NCI-H1436 (cell line): ENCODE measurements at places on chromosomes 1 and 21.
A peak's percentile ranks its signal among the peaks of the same experiment; 100 is the strongest.

GRCh38 chr1:159051436-159051835 is 25.1 kb downstream of the AIM2 start:
- DNase-seq, result no peak

- no peak for DNase-seq
Observed at GRCh38 chr1:183841550-183841949, 36.6 kb downstream of the RGL1 start.

DNA sequence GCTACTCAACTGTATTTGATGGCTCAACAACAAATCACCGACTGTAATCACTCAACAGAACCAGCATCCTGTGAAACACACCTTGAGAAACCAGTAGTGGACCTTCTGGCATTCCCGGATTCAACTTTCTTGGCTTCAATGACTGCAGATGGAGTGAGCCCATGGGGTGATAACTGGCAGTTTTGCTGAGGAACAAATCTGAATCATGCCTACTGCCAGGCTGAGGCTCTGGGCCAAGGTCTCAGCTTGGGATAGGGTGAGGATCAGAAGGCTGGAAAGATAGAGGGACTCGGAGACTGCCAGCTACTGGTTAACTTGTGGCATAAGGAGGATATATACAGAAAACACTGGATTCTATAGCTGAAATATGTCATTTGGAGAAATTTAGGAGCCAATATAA is 63.5 kb upstream of the DIRAS3 start:
- DNase-seq, result no peak

DNA sequence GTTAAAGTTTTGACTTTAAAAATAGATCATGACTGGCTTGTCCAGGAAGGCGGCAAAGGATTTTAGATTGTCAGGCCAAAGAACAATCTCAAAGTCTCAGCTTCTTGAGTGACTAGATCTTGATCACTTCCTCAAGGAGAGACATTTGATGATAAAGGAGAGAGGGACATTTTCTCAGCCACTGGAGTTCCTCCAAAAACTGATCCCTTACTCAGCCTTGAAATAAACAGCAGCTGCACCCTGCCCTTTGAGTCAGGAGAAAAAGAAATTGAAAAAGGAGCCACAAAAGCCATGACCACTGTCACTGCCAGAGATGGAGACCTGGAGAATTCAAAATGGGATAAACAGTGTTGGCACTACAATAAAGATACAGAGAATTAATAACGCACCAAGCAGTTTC is 288.4 kb upstream of the PRMT6 start:
- DNase-seq, result no peak

- no peak for DNase-seq
Observed at GRCh38 chr1:243596431-243597062, 253.5 kb downstream of the AKT3 start.

- DNase-seq, result no peak
Observed at GRCh38 chr21:38326899-38327298, 70.1 kb downstream of the KCNJ15 start.

GRCh38 chr1:208600456-208601190 is 356.4 kb upstream of the PLXNA2 start:
- DNase-seq, result no peak

- DNase-seq, result no peak
Observed at GRCh38 chr1:204837440-204838084, 33.1 kb upstream of the NFASC start.

DNA sequence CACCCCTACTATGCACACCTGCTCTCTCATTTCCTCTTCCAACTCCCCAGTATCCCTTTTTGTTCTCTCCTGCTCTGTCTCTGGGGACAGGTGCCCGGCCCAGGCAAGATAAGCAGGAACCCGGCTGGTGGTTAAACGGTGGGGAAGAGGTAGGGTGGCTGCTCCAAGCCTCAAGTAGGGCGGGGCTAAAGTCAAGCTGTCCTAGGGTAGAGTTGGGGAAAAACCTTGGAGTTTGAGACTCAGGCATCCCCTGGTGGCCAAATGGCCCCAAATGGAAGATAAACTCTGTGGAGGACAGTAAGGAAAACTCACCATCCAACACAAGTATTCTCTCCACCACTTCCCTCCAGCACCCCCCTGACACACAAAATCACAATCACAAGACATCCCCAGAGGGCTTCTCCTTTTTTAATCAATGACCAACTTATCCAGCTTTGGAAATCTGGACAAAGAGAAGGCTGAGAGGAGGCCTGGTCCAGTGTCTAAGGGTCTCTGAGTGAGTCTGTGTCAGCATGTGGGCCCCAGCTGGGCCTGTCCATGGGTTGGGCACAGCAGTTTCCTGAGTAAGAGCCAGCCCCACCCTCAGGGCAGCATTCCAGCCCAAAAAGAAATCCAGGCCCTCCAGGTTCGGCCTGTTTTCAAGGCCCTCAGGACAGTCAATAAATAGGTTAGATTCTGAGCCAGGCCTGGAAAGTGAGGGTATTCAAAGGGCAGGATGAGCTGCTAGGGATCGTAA is 9.8 kb downstream of the POMGNT1 start:
- no peak for DNase-seq

- no peak for DNase-seq
Observed at GRCh38 chr1:7995437-7995836, 30.7 kb downstream of the ERRFI1 start.

- no peak for DNase-seq
Observed at GRCh38 chr1:39230261-39231190, 26.0 kb downstream of the MACF1 start.

DNA sequence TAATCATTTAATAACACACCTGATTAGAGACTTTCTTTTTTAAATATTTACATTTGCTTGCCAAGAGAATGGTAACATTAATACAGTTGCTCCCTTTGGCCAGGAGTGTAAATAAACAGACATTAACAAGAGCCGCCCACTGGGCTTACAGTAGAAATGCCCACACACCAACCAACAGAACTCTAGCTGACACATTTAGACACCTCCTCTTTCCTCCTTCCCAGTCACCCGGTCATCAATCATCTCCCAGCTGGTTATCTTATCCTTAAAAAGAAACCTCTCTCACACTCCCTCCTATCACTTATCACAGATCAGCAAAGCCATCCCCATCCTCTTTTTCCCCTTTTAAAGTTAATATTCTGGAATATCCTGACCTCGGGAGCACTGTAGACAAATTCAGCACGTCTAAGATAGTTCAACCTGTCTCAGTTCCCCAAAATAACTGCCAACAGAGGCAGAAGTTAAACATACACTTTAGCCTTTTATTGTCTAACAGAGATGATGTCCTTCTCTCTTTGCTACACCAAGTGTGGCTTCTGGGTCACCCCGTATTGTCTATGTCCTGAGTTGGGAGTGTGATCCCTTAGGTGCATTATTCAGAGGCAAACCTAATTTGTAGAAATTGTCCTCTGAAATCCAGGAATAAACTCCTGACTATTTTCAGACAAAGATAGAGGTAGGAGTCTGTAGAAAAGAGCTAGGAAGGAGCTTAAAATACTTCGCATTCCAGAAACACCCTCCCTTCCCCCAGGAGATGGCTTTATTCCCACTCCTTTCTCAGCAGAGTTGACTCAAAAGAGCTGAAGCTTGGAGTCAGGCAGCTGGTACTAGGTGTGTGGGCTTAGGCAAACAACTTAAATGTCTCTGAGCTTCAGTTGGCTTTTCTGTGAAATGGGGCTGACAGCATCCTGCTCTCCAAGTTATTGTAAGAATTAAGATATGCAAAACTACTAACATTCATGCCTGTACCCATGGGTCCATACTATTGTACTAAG is 8.8 kb downstream of the MYCL start:
- DNase-seq, result no peak

DNA sequence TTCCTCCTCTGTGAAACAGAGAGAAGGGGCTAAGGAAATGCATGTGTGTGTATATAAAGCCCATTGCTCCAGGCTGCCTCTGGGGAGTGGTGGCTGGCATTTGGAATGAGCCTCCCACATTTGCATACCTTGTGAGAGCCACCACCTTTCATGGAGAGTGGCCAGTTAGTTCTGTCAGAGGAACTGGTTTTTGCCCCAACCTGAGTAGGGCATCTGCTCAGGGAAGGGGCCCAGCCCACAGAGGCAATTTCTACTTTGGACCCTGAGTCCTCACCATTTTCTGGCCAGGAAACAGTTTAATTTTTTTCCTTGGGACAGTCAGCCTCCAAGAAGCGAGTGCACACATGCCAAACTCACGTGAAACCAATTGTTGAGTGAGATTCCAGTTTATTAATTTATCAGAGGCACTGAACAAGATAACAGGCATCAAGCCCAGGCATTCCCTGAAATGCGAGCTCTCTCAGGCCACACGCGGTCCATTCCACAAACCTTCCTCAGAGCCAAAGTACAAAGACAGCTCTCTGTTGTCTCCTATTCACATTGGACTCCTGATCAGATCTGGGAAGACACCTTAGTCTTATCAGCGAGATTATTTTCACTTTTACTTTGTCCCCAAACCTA is 1.0 kb upstream of the SLC6A9 start:
- no peak for DNase-seq

GRCh38 chr1:43204394-43204793 is 32.3 kb downstream of the CFAP57 start:
- no peak for DNase-seq

GRCh38 chr21:44442266-44443125 is 12.8 kb upstream of the LRRC3 start:
- no peak for DNase-seq

- DNase-seq, result no peak
Observed at GRCh38 chr1:219088778-219089557, 84.7 kb upstream of the LYPLAL1 start.

DNA sequence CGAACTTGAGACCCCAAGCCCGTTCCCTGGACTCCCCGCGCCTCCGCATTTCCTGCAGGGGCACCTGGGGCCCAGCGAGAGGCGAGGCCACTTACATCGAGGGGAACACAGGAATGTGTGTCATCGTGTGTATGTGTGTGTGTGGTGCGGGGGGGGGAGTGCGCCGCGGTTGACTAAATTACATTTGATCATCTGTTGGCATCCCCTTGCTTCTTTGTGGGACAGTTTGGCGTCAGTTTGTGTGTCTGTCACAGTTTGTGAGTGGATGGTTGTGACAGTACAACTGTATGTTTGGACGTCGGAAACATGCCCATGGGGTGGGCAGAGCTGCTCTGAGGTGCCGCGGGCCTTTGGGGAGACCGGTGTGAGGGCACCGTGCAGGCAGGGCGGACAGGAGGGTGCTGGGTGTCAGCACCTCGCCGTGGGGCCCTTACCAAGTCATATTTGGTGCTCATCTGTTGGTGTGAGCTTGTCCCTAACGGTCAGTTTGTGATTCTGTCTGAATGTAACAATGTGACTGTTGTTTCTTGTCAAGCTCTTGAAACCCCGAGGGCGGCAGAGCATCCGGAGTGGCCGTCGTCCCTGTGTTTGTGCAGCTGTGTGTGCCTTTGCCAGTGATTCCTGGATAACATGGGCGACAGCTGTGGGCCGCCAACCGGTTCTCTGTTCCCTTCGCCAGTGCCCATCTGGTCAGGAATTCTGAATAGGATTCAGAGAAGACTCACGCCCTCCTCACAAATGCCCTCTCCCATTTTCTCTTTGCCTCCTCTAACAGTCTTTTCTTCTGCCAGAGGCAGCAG is 899 bp downstream of the OPRD1 start:
- no peak for DNase-seq

GRCh38 chr21:41403331-41403730 is 22.7 kb upstream of the MX1 start:
- DNase-seq, result no peak

GRCh38 chr1:145885738-145886287 is at the start of gene ANKRD35:
Gene ANKRD35 (minus strand): TSS chr1:145885866. CDS start chr1:145885758, 108 bp downstream.
- DNase-seq, result peak; percentile 68

- no peak for DNase-seq
Observed at GRCh38 chr1:151243683-151244216, 10.8 kb upstream of the PSMD4 start.

GRCh38 chr21:42563686-42564085 is 50.0 kb downstream of the SLC37A1 start:
- DNase-seq, result no peak

- DNase-seq, result no peak
Observed at GRCh38 chr1:33725037-33725436, 138.8 kb upstream of the HMGB4 start.

DNA sequence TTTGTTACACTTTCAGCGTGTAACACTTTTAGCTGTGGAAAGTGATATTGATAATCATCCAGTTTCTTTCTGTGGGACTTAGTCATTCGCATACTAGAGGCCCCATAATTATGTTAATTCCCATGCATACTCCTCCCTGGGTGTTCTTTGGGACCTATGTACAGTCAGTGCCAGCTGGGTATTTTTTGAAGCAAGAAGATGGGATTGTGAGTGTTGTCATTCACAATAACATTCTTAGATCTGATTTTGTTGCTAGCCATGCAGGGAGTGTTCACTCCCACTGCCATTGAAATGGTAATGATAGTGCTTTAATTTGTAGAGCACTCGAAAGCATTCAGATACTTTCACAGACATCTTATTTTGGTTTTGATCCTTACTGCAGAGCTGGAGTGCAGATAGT is 11.6 kb downstream of the SARS1 start:
- DNase-seq, result no peak

DNA sequence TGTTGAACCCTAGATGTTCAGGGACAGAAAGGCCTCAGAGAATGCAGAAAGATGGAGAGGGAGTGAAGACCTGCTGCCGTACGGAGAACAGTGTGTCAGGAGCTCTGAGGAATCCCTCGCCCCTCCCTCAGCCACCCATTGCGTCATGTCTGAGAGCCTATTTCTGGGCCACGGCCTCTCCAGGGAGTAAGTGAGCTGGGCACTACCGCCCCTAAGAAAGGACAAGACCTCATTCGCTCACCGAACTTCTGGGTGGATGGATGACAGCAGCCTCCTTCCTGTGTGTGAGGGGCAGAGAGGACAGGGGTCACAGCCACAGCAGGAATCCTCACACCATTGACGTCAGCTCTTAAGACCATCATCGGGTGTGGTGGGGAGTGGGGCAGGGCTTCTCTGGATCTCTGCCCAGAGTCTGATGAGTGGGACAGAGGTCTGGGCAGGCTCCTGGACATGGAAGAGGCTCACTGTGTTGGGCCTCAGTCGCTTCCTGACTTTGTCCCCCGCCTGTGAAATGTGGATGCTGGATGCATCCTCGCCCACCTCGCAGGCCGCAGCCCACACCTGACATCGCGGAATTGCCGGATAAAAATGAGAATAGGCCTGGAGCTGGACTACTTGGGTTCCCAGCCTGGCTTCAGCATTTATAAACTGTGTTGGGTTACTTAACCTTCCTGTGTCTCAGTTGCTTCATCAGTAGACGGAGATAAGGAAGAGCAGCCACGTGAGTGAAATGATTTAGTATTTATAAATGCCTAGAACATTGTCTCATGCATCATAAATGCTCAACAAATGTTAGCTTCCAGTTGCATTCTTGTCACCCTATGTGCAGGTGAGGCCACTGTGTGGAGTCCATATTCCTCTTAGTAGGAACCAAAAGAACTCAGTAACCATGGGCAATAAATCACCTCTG is 238.6 kb downstream of the TRABD2B start:
- no peak for DNase-seq

GRCh38 chr1:165494949-165495857 is 48.6 kb upstream of the LRRC52 start:
- DNase-seq, result no peak

DNA sequence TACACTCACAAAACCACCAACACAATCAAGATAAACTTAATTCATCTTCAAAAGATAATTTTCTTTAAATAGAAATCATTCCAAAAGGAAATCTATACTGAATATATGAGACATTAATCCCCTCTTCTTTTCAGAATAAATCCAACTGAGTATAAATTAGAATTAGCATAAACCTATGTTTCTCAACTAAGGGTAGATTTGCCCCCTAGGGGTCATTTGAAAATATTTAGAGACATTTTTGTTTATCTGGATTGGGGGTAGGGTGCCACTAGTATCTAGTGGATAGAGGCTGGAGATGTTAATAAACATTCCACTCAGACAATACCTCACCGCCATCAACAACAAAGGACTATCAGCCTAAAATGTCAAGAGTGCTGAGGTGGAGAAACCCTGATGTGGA is 6.5 kb upstream of the TNFSF4 start:
- no peak for DNase-seq

GRCh38 chr1:73604739-73605138 is 593.2 kb downstream of the LRRIQ3 start:
- DNase-seq, result peak; percentile 41
